ENCODE measurements at places on chromosomes 12 and 14. TPM values are rescaled to one million over a fixed set of nuclear protein-coding genes. Genes with fewer than 3 reads are reported as not detected.

- DNase-seq = no peak
Observed at GRCh38 chr12:3005736-3006135, 46.5 kb downstream of the TEAD4 start.

- no peak for DNase-seq
Observed at GRCh38 chr14:61644175-61644574, 51.1 kb upstream of the HIF1A start.

DNA sequence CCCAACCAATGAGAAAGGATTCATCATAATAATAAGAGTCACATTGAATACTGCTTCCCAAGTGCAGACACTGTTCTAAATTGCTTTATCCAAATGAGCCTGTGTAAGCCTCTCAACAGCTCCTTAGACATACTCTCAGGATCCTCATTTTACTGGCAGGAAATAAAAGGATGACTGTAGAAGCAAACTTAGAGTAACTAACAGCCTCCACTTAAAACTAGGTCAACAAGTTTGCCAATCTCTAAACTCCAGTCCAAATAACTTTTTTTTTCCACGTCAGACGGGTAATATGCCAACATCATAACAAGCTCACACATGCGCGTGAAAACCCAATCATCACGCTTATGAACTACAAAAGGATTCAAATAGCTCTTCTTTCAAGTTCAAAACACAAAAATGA lies 15.3 kb upstream of the DPF3 start:
- no peak for DNase-seq

- DNase-seq = no peak
Observed at GRCh38 chr12:90235642-90236041, 527.0 kb upstream of the ATP2B1 start.

DNA sequence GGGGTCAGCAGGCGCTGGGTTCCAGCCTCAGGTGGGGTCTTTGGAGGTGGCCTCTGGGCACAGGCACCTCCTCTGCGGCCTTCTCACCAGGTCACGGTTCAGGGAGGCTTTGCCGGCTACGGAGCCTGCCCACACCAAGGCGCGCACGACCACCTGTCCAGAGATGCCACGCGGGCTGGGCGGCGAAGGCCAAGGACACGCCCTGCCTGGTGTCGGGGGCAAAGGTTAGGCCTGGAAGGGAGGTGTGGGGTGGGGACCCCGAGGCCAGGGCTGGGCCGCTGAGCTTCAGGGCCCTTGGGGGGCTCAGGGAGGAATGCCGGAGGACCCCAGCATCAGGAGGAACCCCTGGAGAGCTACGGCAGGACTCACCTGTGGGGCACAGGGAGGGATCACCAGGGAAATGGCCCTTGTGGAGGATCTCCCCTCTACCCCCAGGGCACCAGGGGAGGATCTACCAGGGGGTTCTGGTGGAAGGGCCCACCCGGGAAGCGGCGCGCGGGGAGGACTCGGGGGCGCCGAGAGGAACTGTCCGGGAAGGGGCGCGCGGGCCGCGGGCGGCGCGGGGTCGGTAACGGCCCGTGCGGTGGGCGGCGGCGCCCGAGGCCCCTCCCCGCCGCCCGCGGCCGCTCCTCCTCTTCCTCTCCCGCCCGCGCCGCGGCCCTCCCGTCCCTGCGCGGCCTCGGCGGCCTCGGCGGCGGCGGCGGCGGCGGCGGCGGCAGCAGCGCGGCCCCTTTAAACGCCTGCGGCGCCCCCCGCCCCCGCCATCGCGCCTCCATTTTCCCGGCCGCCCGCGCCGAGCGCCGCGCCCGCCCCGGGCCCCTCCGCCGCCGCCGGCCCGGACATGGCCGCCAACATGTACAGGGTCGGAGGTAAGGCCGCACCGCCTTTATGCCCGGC lies at the start of gene MTA1:
Gene MTA1, plus strand, starts transcription at position 633 of the 897 bp plus-strand sequence. Its CDS starts 209 bp downstream, at position 842.
- no peak for DNase-seq

DNA sequence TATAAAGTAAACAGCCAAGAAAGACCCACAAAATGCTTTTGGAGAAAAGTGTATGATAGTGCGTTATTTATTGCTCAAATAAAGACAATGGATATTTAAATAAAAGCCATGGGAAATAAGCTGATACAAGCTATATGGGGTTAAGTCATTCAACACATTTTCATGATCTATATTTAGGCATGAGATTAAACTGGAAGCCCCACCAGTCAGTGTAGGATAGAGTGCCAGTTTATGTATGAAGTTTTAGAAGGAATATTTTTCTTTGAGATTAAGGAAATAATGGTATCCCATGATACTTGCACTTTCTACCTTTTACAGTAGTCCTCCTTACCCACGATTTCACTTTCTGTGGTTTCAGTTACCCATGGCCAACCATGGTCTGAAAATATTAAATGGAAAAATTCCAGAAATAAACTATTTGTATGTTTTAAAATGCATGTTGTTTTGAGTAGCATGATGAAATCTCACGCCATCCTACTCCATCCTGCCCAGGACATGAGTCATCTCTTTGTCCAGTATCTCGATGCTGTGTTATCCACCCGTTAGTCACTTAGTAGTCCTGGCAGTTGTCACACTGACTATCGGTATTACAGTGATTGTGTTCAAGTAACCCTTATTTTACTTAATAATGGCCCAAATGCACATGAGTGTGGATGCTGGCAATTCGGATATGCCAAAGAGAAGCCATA lies 22.3 kb downstream of the SYT1 start:
- DNase-seq = no peak

- no peak for DNase-seq
Observed at GRCh38 chr14:24996930-24997725, 52.8 kb downstream of the STXBP6 start.

GALNT6 gene
- 0.65 TPM for total RNA-seq

OTX2 gene
- not detected for total RNA-seq

GRCh38 chr12:14443531-14443930 lies 78.0 kb downstream of the ATF7IP start:
- no peak for DNase-seq

GRCh38 chr12:49111206-49111605 lies 559 bp upstream of the LMBR1L start:
- DNase-seq = no peak

- no peak for DNase-seq
Observed at GRCh38 chr12:49091836-49092085, 2.8 kb downstream of the DHH start.

DNA sequence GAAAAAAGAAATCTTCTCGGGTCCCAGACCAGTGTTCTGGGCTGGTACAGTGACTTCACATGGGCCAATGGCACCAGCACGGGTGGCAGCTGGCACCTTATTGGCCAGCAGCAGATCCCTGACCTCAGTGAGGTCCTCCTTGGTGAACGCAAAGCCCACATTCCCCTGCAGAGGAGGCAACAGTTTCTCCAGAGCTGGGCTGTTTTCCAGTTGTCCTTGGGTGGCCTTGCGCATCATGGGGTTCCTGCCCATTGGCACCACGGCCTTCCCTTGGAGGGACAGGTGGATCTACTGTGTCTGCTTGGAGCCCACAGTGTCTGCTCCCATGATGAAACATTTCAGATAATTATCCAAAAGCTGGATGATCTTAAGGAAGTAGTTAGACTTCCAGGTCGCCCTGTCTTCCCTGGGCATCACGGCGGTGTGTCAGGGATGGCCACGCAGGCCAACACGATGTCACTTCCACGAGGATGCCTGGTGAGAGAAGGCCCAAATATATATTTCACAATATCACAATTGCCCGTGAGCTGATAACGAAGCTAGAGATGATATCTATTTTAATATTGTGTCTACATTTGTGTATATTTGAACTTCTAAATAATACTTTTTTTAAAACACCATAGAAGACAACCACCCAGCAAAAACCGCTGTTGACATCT lies 15.8 kb downstream of the NFKBIA start:
- no peak for DNase-seq

SLC10A1 gene
- total RNA-seq = not detected

- peak; percentile 65 for DNase-seq
Observed at GRCh38 chr14:104554608-104555429, 24.7 kb upstream of the C14orf180 start.

NGB gene
- total RNA-seq = not detected

PPFIBP1 gene
- 219 TPM for total RNA-seq

PTHLH gene
- 1.9 TPM for total RNA-seq

- no peak for DNase-seq
Observed at GRCh38 chr12:67154901-67155300, 114.3 kb upstream of the CAND1 start.

GRCh38 chr12:4580281-4580688 lies 18.3 kb downstream of the DYRK4 start:
- DNase-seq = no peak

SLC17A8 gene
- not detected for total RNA-seq

KRT85 gene
- not detected for total RNA-seq

DNA sequence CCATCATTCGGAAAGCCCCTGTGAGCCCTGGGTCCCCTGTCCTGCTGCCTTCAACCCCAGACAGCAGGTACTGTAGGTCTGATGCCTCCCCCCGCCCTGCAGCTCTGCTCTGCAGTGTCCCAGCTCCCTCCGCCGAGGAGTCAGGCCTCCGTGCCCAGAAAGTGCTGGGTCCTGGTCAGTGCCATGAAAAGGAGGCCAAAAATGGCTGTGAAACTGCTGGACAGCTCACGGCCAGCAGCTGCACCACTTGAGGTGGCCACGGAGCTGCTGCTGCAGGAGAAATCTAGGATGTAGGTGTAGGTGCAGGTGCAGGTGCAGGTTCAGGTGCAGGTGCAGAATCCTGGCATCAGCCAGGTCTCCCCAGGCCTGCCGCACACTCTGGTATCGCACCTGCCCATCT lies 196.1 kb downstream of the SLC15A4 start:
- DNase-seq = no peak

DNA sequence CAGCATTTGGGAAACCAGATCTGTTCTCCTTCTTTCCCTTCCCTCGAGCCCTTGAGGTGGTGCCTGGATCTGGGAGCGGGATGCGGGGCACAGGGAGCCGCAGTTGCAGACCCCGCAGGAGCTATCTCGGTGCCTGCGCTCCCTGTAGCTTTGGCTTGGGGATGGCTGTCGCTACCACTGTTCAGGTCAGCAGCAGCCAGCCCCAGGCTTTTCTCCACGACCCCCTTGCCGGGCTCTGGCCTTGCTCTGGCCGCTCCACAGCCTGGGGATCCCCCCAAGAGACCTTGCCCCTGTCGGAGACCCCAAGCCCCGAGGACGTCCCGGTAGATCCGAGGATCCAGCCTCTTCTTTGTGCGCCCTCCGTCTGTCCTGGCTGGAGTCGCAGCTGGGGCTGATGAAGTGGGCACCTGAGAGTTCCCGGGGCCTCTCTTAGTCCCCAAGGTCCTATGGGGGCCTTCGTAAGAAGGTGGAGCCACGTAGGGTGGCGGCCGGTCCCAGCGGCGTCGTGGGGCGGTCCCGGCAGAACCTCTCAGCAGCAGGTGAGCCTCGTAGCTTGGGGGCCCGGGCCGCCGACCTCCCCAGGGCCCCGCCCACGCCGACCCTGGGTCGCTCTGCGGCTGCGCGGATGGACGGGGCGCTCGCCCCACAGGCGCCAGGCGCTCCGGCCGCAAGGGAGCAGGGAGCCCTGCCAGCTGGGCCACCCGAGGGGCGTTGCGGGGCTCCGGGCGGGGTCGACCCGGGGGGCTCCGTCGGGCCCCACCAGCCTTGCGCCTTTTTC lies 1.3 kb downstream of the DDN start:
- DNase-seq = no peak

GRCh38 chr14:74077401-74077800 lies 6.9 kb downstream of the ALDH6A1 start:
- no peak for DNase-seq

GRCh38 chr12:28164644-28165275 lies 25.5 kb upstream of the CCDC91 start:
- no peak for DNase-seq

TAC3 gene
- not detected for total RNA-seq

ADCY4 gene
- total RNA-seq = 71.9 TPM

PXMP2 gene
- total RNA-seq = 36.5 TPM

- DNase-seq = no peak
Observed at GRCh38 chr12:118781692-118782091, 199.6 kb upstream of the SRRM4 start.

KRT75 gene
- total RNA-seq = not detected

DNA sequence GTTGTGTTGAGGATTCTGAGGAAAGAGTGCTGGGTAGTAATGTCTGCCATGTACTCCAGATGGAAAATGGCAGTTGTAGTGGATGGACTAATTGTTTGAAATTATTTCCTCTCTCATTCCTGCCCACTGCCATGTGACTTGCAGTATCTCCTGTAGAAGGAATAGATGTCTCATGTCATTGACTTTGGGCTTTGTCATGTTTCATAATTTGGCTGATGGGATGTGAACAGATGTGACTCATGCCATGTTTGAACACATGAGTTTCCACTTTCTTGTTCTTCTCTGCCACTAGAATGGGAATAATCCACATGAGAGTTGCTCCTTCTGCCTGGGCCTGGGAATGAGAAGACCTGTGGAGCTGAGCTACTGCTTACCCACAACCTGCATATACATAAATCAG lies 2.4 kb upstream of the CALCOCO1 start:
- DNase-seq = no peak

EML5 gene
- 0.24 TPM for total RNA-seq

GRCh38 chr14:104680806-104681688 lies 8.4 kb upstream of the INF2 start:
- DNase-seq = no peak

GRCh38 chr12:42992826-42993225 lies 403.3 kb upstream of the PRICKLE1 start:
- no peak for DNase-seq

GRCh38 chr14:25032092-25032784 lies 17.7 kb downstream of the STXBP6 start:
- DNase-seq = no peak

- no peak for DNase-seq
Observed at GRCh38 chr14:71358209-71358931, 451.1 kb downstream of the PCNX1 start.

DNA sequence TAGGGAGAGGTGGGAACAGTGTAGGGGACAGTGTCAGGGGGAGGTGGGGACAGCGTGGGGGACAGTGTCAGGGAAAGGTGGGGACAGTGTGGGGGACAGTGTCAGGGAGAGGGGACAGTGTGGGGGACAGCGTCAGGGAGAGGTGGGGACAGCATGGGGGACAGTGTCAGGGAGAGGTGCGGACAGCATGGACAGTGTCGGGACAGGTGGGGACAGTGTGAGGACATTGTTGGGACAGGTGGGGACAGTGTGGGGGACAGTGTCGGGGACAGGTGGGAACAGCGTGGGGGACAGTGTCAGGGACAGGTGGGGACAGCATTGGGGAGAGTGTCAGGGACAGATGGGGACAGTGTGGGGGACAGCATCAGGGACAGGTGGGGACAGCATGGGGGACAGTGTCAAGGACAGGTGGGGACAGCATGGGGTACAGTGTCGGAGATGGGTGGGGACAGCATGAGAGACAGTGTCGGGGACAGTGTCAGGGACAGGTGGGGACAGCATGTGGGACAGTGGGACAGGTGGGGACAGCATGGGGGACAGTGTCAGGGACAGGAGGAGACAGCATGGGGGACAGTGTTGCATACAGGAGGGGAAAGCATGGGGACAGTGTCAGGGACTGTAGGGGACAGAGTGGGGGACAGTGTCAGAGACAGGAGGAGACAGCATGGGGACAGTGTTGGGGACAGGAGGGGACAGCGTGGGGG lies 139.0 kb downstream of the TMEM121 start:
- no peak for DNase-seq

CRY1 gene
- 12.0 TPM for total RNA-seq

GRCh38 chr12:128726886-128727285 lies 96.9 kb downstream of the SLC15A4 start:
- DNase-seq = no peak

Data from cardiac septum (tissue), 1 donor.